ENCODE measurements at places on chromosomes 2 and 18.

DNA sequence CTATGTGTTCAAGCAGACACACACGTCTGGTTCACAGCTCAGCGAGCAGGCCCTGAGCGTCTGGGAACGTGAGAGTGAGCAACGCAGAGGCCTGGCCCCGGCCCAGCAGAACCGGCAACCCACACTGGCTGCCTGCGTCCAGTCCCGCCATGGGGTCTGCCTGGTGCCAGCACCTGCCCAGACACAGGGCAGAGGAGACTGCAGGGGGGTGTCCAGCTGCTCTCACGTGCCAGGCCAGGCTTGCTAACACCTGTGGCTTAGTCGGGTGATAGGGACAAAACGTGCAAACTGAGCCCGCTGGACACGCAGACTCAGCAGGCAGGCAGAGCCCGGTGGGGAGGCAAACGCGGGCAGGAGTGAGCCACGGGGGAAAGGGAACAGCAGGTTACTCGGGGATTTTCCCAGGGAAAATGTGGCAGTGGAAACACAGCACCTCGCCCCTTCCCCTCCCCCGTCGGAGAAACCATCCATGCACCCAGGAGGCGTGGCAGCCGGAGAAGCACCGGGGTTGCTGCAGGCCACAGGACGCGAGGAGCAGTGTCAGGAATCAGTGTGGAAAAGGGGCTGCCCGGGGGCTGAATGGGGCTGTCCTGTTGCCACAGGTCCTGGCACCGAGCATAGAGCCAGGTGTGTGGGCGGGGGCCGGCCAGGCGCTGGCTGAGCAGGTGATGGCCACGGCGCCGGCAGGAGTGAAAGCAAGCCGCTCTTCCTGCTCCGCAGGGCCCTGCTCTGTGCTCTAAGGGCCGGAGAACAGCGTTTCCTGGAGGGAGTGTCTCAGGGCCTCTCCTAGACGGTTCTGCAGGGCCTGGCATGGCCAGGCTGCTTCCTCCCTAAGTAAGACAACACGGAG lies 154.7 kb downstream of the HDAC4 start:
- DNase-seq, result no peak

GRCh38 chr2:21676676-21677075 lies 552.9 kb downstream of the TDRD15 start:
- DNase-seq, result no peak

- peak; percentile 37 for DNase-seq
Measured at GRCh38 chr18:27921904-27922751, 254.8 kb downstream of the CDH2 start.

- no peak for DNase-seq
Measured at GRCh38 chr2:156083763-156084493, 248.6 kb downstream of the NR4A2 start.
